Endothelial cell (in vitro differentiated cells): ENCODE measurements at places on chromosomes 6 and 20.

- no peaks in the 10 kb centered on the region for H3K4me1 ChIP-seq
- DNase-seq: no peak
- peaks cover 3% of the 10 kb centered on the region for H3K27me3 ChIP-seq
- peak overlapping the region; percentile 25 for H3K27ac ChIP-seq
- H3K36me3 ChIP-seq: peaks cover 4% of the 10 kb centered on the region
- no peak overlapping the region for H3K4me3 ChIP-seq
Measured at GRCh38 chr6:160218810-160219209, 39.8 kb downstream of the SLC22A2 start.

DNA sequence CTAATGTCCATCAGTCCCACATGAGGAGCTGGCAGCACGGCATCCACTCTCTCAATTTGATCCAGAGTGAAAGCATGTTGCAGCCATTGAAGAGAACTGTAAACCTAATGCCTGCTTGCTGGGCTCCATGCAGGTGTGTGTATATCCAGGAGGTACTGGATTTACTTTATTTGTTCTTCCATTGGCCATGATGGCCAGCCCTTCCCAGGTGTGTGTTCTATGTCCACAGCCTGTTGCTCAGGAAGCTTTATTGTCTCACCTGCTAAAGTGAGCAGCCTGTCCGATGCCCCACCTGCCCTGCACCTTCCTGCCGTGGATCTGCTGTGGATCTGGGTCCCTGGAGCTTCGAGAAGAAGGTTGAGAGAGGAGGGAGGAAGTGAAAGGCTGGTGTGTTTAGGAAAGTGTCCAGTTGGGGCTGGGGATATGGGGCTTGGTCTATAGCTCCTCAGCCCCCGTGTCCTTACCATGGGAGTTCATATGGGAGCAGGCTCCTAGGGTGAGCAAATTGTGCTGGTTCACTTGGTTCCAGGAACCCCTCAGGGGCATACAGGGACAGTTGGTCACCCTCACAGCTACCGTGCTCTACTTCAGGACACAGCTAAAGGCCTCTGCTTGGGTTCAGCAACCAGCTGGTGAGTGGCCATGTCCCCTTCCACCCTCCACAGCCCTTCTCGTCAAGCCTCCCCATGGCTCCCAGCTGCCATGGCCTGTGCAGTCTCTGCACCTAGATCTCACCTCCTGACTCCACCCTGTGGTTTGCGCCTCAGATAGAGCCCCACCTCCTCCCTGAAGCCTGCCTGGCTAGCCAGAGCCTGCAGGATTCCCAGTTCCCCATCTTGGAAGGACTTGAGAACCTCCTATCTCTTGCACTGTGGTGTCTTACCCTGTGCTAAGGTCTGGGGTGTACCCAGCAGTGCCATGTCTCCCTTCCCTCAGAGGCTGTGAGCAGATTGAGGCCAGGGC is 12.7 kb downstream of the TREML2 start:
- H3K36me3 ChIP-seq: no peaks in the 10 kb centered on the region
- H3K27me3 ChIP-seq: peaks cover 2% of the 10 kb centered on the region
- H3K4me3 ChIP-seq: no peak overlapping the region
- H3K27ac ChIP-seq: no peak overlapping the region

DNA sequence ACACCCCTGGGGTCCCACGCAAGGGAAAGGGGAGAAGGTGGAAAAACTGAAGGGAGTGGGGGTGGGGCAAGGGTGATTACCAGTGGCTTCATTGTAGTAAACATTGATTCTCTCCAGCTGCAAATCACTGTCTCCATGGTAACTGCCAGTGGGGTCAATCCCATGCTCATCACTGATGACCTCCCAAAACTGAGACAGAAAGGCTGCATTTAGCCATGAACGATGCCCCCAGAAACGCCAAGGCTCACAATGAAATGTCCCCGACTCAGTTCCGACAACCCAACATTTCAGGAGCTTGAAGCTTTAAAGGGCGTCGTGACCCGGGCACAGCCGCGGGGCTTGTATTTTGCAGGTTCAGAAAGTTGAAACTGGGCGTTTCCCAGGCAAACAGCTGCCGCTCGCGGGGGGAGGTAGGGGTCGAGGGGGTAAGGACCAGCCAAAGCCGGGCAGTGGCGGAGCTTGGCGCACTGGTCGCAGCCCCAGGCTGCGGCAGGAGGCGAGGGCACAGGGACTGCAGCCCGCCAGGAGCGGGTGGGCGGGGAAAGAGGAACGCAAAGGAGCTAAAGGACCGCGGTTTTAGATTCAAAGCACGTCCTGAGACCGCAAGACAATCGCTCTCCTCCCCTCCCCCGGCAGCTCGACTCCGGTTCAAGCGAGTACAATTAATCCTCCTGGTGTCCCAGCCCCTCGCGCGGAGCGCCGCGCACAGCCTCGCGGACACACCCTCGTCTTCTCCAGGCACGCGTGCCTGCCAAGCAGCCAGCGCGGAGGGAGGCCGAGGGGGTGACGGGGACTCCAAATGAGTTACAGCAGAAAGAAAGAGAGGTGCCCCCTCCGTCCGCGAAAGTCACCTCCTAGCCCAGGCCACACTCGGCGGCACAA is 731 bp downstream of the TUBB2B start:
- H3K4me1 ChIP-seq: peaks cover 26% of the 10 kb centered on the region
- H3K27me3 ChIP-seq: peaks cover 28% of the 10 kb centered on the region
- H3K36me3 ChIP-seq: peaks cover 13% of the 10 kb centered on the region
- H3K27ac ChIP-seq: peak overlapping the region; percentile 61

DNA sequence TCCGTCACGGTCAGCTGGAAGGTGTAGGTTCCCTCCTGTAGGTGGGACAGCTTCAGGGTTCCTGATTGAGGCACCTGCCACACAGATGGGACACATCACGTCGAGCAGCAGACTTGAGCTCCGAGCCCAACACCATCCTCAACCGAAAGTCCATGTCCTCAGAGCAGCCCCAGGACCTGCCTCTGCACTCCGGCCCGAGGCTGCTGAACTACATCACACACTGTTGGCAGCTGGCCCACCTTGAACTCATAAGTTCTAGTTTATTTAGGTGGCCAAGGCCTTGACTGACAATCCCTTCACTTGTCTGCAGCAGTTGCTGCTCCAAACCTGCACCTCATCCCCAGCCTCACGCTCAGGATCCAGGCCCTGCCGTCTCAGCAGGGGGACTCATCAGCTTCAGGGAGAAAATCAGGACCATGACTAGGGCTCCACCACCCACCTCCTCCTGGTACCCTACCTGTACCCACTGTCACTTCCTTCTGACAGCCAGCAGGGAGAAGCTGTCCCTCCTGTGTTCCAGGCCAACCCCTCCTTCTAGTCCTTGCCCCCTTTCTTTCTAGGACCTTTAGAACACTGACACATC is 21.0 kb downstream of the LRP11 start:
- no peak for DNase-seq
- H3K36me3 ChIP-seq: peaks cover 13% of the 10 kb centered on the region
- no peaks in the 10 kb centered on the region for H3K4me1 ChIP-seq
